ENCODE measurements at places on chromosomes 7 and 10. TPM values are rescaled to one million over a fixed set of nuclear protein-coding genes. Genes with fewer than 3 reads are reported as not detected.
A peak's percentile ranks its signal among the peaks of the same experiment; 100 is the strongest.

- DNase-seq: no peak
These were observed 14.0 kb upstream of the CDH23 start for GRCh38 chr10:71382757-71383156.

- DNase-seq: no peak
These were observed 101.6 kb downstream of the DYNC2I1 start for GRCh38 chr7:158957921-158958491.

The CALHM3 gene
- not detected for total RNA-seq

The FFAR4 gene
- 0.16 TPM for total RNA-seq

DNA sequence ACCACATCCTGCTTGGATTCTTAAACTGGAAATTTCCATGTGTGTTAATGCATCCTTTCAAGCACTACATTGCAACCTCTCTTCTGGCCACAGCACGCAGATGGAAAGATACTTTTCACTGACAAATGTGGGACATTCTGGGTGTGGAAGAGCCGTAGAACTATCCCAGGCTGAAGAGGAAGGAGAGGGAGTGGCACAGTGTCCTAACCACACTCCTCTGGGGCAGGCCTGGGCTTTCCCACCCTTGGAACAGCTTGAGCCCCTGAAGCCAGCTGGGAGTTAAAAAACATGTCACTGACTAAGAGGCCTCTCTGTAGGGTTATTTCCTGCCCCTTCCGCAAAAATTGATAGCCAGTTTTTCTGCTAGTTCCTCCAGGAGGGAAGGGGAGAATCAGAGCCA, 34.0 kb upstream of the DNMBP start:
- DNase-seq: peak; percentile 50

DNA sequence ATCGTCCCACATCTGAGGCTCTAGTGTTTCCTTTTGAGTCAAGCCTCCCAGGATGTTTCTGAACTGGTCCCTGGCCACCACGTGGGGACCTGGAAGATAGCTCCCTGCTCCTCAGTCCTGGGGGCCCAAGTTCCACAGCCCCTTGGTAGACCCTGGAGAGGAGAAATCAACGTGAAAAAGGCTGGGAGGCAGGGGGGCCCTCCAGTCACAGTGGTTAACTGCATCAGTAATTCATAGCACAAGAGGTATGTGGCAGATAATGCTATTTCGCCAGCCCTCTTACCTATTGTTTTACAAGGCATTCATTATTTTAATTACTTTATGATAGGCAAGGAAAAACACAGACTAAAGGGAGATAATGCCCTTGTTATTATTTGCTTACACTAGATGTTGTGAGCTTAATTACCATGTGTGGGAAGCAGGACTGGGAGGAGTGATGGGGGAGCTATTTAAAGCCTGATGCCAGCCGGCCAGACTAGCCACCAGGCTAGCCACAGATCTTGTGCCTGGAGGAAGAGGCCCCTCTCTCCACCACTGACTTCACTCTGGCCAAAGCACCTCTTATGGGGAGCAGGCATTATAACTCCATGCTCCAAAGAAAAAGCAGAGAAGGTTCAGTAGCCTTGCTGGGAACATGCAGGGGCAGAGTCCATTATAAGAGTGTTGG, 230.7 kb downstream of the KCNMA1 start:
- DNase-seq: no peak

The PKD2L1 gene
- 0.71 TPM for total RNA-seq

The SYNPO2L gene
- total RNA-seq: 0.13 TPM

DNA sequence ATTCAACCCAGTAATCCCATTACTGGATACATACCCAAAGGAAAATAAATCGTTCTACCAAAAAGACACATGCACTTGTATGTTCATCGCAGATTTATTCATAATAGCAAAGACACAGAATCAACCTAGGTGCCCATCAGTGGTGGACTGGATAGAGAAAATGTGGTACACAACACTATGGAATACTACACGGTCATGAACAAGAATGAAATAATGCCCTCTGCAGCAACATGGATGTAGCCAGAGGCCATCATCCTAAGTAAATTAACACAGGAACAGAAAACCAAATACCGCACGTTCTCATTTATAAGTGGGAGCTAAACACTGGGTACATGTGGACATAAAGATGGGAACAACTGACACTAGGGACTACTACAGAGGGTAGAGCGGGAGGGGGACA, 120.4 kb downstream of the MICU1 start:
- no peak for DNase-seq

The TSPAN14 gene
- 61.5 TPM for total RNA-seq

The MLXIPL gene
- 4.5 TPM for total RNA-seq

DNA sequence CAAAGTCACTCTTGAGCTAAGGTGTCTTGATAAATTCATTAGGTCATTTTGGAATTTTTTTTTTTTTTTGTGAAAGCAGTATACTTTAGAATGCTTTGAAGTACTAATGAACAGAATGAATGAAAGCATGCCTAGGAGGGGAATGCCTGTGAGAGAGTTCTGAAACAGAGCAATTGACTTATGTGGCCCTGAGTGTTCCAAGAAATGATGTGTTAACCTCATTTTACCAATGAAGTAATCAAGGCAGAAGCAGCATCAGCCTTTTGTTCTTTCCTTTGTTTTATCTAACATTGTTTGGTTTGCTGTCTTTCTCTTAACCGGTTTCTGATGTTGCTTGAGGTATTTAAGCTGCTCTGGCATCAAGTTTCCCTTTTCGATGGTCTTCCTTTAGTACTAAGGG, 154.6 kb upstream of the HGF start:
- no peak for DNase-seq

The ABCA13 gene
- total RNA-seq: 0.06 TPM

GRCh38 chr10:61452655-61453641, at the start of gene TMEM26:
Gene TMEM26 (minus strand): TSS chr10:61453381. CDS start chr10:61453081, 300 bp downstream.
- peak; percentile 82 for DNase-seq

DNA sequence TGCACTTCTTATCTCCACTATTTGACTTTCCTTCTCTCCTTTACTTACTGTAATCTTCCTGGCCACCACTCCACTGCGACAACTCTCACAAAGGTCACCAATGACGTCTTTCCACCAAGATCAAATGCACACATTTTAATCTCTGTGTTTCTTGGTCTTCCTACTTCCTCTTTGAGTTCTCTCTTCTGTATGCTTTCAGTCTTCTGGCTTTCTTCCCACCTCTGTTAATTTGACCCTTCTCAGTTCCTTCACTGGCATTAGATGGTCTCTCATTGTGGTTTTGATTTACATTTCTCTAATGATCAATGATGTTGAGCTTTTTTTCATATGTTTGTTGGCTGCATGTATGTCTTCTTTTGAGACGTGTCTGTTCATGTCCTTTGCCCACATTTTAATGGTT, 31.9 kb downstream of the FAM107B start:
- DNase-seq: no peak

DNA sequence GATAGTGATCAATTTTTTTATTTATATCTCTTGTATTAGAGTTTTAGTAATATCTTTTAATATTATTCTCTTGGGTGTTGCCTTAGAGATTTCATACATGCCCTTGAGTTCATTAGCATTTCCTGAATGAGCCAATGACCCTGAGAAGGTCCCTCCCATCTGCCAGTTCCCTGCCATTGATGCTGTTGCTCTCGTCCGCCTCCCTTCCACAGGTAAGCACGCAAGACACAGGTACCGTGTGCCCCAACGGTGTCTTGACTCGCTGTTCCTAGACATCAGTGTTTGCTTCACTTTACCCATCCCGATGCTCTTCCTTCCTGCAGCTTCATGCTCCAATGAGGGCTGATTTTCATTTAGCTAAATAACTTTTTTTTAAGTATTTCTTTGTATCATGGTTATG, 19.7 kb upstream of the PWWP2B start:
- no peak for DNase-seq

The PIP gene
- total RNA-seq: not detected

DNA sequence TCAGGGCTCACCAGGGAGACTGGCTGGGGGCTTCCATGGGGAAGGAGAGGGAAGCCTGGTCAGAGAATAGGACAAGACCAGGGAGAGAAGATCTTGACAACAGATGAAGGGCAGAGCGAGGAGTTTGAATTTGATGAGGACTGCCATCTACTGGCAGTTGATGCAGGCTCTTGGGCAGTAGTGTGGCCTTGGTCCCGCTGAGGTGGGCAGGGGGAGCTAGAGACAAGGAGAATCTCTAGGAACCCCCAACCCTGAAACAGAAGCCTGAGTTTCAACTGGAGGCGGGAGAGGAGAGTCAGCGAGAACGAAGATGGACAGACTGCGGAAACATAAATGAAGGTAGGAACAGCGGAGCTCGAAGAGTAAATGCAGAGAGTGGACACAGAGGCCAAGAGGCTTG, 81.0 kb downstream of the PPP1R3C start:
- no peak for DNase-seq
